NCI-H187 (cell line): ENCODE measurements at places on chromosomes 3 and 15.

DNA sequence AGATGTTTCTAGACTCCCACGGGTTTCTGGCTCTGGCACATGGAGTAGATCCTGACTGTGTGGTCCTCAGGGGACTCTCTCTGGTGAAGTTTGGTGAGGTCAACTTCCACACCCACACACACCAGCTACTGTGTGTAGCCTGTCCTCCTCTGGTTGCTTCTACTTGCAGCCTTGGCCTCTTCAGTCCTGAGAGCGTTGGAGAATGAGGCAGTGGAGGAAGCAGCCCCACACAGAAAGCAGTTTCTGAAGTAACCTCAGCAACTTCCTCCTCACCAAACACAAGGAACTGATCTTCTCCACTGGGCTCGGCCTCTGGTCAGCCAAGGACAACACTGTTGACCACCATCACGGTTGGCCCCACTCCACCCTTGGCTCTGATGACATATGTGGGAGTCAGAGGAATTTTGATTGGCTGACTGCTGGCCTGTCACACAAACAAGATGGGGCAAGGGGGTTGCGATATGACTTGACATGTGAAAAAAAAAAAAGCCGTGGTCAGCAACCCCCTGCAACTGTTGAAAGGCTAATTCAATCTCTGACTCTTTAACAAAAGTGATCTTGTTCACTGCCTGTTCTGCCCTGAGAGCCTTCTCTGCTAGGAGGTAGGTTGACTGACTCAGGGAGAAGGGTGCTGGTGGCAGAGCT lies 19.6 kb downstream of the CD86 start:
- no peak for DNase-seq

DNA sequence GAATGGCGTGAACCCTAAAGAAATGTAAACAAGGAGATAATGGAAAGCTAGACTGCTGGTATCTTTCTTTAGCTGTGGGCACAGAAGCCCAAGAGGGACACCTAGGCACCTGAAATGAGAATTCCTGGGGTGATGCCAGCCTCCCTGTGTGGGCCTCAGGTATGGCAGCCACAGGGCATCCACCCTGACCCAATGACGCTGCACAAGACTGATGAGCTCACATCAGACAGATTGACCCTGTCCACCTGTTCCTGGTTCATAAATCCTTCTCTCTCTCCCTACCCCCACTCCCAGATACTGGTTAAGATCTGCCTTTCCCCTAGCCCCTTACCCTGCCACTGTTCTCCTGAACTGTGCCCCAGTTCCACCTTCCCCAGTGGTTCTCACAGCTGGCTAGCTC lies 1.5 kb downstream of the GLB1 start:
- no peak for DNase-seq

GRCh38 chr3:38601956-38602550 lies 47.4 kb downstream of the SCN5A start:
- DNase-seq: no peak

DNA sequence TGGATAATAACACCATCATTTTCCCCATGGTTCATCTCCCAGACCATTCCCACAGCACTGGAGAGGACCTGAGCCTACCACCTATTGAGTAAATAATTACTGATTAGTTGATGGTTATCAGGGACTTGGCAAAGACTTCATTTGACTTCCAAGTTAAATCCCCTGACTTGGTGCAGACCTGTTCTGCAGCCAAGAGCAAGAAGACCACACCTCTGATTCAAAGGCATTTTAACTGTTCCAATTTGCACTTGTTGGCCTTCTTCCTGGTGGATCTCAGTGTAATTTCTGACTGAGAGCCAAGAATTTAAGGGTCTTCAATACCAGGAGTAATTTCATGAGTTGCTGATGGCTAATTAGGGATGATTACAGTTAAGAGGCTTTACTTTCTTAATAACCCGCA lies 24.0 kb downstream of the THSD4 start:
- no peak for DNase-seq

DNA sequence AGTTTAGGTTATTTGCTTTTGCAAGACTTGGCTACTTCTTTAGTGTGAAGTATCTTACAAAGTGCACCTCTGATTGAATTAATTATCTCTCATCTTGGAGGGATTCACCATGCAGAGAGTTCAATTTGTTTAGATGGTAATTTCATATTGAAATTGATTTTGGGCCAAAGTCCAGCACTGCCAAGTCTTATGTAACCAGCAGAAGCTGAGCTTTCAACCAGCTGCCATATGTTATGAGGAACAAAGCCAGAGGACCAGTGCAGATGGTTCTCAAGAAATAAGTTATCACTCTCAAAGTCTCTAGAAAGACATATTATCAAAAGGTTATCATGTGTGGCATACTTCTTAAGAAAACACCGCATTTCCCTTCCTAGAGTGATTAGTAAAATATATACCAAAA lies 29.0 kb downstream of the ABHD6 start:
- DNase-seq: no peak

DNA sequence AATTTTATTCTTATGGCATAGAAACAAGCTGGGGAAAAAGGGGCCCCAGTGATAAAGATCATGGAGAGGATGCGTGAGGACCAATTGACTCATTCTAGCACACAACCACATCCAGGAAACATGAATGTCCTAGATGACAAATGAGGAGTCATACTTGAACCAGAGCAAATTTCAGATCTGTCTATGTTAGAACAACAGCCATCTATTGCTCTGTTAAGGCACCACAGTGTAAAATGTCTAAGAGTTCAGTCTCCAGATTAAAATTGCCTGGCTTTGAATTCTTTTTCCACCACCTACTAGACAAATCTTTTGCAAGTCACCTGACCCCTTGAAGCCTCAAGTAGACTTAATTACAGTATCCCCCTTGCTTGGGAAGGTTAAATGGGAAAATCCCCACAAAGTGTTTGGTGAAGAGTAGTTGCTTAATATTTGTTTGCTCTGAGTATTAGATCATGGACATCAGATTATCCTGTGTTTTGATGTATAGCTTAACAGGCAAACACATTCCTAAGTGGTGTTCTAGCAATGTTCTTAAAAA lies 258.7 kb upstream of the TGFBR2 start:
- no peak for DNase-seq
